ENCODE measurements at places on chromosomes 11 and 22. TPM values are rescaled to one million over a fixed set of nuclear protein-coding genes. Genes with fewer than 3 reads are reported as not detected.

Gene CNTF
- total RNA-seq: 0.61 TPM

Gene PIK3IP1
- 13.9 TPM for total RNA-seq

DNA sequence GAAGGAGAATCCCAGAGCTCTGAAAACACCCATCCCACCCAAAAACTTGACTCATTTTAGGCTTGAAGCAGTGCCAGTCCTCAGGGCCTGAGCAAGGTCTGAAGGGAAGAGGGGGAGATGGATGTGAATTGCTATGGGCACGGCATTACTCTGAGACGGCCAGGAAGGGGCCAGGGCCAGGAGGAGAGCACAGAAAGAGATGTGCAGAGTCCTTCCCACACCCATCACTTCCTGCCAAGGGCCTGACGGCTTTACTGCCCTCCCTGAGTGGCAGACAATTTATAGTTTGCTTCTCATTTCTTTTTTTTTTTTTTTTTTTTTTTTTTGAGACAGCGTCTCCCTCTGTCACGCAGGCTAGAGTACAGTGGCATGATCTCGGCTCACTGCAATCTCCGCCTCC is 22.5 kb downstream of the TAB1 start:
- no peak for DNase-seq

DNA sequence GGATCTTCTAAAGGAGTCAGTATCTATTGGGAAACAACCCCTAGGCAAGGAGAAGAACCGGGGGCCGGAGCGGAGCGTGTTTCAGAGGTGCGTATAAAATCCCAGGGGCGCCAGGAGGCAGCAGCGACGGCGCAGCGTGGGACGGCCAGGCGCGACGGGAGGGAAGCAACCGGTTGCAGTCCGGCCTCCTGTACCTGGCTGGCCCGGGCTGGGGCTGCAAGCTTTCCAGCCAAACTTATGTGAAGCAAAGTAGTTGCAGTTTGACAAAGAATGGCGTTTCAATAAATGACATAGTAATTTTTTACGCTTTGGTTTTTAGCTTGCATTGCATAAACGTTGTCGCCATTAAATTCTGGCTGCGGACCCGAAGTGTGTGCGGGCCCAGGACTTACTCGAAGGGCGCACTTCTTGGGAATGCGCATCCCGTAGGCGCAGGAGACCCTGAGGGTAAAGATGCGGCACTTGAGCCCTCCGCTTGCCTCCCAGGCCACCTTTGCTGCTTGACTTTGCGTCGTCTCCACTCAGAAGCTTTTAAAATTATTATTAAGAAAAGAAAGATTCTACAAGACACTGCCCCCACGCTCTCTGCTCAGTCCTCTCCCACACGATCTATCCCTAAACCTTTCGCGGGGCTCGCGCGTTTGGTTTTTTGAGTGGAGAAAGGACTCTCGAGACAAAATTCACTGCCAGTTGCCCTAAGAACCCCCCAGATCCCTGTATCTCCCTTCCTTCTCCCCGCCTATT is 1.6 kb upstream of the WT1 start:
- no peak for DNase-seq

- DNase-seq: no peak
These were observed 235.4 kb downstream of the METTL15 start for GRCh38 chr11:28343304-28344233.

DNA sequence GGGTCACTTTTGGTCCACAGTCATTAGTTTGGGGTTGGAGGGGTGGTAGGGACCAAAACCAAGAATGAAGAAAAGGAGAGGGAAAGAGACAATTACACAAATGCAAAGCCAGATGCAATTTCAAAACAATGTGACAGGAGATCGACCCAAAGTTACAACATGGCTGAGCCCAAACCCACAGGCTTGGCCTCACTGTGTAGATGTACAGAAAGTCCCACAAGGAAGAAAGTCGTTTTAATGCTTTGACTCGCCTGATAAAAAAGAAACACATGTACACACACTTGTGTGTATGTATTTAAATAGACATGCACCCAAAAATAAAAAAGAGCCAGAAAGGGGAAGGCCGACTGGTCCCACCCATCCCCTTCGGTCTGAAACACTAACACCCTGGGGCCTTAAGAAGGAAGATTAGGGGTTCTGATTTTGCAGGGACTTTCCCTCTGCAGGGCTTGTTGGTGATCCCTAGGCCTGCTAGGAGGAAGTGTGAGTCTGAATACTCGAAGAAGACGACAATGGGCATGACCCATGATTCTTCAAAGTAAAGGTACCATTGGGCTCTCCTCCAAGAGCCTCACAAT is 104.1 kb downstream of the ETS1 start:
- no peak for DNase-seq

GRCh38 chr11:4482445-4482844 is at the start of gene OR52K1:
Gene OR52K1 (plus strand): TSS chr11:4482646. CDS start chr11:4488901, 6,255 bp downstream.
- DNase-seq: no peak

DNA sequence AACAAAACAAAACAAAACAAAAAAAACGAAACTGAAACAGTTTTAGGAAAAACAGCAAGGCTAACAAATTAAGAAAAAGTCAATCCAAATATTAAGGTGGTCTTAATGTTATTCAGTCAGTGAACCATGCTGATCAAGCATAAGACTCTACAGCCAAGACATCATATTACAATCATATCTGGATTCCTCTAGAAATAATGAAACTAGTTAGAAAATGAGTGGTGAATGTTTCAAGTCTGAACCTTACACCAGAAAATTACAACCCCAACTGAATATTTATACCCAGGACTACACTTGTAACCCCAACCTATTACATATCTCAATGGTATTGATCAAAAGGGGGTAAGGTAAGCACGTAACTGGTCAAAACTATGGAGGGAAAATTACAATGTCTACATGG is 48.8 kb downstream of the ACAT1 start:
- DNase-seq: no peak

GRCh38 chr11:7569044-7569443 is 55.2 kb downstream of the PPFIBP2 start:
- DNase-seq: no peak

- no peak for DNase-seq
These were observed 64.7 kb downstream of the TSPAN18 start for GRCh38 chr11:44791316-44791925.

Data from esophagus squamous epithelium (tissue), 5 donors.